ENCODE measurements at places on chromosomes 1 and 21. TPM values are rescaled to one million over a fixed set of nuclear protein-coding genes. Genes with fewer than 3 reads are reported as not detected.

CELA3A gene
- not detected for total RNA-seq

KCTD3 gene
- 36.4 TPM for total RNA-seq

- DNase-seq = no peak
Measured at GRCh38 chr1:159091607-159092031, 15.1 kb upstream of the AIM2 start.

- DNase-seq = peak; percentile 37
Measured at GRCh38 chr1:48526008-48526710, 54.2 kb upstream of the SPATA6 start.

DNA sequence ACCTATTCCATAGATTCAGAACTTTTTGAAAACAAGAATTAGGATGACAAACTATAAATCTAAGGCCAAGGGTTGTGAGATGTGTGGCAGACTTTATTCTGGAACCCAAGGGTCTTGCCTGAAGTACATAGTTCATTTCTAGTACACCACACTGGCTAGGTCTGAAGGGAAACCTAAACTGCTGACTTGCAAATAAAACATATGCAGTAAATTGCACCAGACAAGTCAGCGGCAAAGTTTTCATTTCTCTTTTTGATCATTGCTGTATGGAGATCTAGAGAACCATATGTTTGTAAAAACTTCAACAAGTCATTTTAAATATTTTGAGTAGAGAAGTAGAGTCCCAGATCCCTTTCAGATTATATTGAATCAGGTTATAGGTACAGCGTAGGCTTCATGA, 43.9 kb downstream of the TNFSF4 start:
- peak; percentile 22 for DNase-seq
